HEK293T (cell line): ENCODE measurements at places on chromosomes 3 and 15.

DNA sequence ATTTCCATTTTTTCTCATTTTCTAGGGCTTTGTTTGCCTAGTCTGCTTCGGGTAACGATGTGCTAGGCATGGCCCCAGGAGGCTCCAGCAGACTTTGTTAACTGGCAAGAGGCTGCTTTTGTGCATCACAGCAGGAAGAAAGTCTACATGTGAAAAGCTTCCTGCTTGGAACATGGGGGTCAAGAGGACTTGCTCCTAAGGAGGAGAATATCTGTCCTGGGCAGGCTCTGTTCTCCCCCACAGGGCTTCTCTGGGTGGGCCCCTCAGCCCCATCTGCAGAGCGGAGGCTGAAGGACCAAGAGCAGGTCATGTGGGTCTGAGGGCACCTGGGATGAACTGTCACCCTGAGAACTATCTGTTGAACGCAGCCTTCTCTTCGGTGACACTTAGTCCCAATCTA lies 94.7 kb downstream of the CCNL1 start:
- DNase-seq = no peak

- DNase-seq = no peak
Observed at GRCh38 chr15:62278534-62278933, 113.4 kb upstream of the C2CD4B start.

DNA sequence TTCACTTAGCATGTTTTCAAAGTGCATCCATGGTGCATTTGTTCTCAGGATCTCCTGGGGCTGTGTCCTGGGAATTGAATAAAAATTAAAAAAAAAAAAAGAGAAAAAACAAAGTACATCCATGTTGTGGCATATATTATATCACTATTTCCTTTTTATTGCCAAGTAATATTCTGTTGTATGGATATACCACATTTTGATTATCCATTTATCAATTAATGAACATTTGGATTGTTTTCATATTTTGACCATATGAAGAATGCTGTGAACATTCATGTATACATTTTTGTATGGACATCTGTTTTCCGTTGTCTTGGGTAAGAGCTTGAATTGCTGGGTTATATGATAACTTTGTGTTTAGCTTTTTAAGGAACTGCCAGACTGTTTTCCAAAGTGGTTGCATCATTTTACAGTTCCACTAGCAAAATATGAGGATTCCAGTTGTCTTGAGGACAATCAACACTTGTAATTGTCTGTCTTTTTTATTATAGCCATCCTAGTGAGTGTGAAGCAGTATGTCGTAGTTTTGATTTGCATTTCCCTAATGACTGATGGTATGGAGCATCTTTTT lies 44.5 kb downstream of the CTDSPL2 start:
- DNase-seq = no peak

GRCh38 chr15:90664650-90665287 lies 52.4 kb upstream of the BLM start:
- no peak for DNase-seq

DNA sequence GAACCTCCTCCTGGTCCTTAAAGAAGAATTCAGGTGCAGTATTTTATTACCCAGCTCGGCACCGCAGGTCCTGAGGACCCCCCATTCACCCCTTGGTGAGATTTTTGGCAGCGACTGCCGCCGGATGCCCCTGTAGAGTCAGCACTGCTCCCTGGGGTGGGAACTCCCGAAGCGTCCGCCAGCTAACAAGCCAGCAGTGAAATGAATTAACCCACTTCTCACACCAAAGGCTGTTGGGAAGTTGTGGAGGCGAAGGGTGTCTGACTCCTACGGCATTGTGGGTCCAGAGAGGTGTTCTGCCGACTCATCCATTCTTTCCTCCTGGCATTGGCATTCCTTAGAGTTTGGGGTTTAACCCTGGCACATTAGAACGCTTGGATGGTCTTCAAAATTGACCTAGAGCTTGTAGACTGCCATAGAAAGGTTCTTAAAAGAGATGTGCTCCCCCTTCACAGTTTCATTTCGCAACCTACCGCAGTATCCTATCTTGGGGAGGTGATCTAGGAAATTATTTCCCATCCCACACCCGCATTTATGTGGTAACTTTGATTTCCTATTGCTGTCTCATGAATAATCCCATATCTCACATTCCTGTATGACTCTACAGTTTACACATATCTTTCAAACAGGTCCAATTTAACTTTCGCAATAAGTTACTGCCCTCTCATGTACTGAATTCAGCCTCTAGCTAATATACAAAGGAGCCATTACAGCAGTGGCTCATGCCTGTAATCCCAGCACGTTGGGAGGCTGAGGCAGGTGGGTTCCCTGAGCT lies 879 bp upstream of the EIF5A2 start:
- peak; percentile 5 for DNase-seq

DNA sequence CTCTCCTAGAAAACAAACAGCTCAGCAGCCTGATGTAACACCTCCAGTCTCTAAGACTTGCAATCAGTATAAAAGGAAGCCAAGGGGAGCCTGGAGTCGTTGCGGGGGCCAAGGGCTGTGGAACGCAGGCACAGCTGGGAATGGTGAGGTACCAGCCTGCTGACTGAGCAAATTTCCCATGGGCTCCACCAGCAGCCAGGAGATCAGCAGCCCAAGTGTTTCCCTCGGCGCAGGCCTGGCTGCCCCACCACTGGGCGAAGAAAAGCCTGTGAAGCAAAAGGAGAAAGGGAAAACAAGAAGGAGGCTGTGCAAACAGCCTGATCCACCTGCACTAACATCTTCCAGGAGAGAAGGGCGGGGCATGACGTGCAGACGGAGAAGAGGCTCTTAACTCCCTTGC lies 155.3 kb downstream of the SHQ1 start:
- no peak for DNase-seq

- no peak for DNase-seq
Observed at GRCh38 chr15:99702895-99703602, 30.2 kb downstream of the LYSMD4 start.

GRCh38 chr3:11671648-11672100 lies 28.0 kb upstream of the VGLL4 start:
- no peak for DNase-seq

- DNase-seq = no peak
Observed at GRCh38 chr3:11072631-11073030, 80.1 kb downstream of the SLC6A1 start.

DNA sequence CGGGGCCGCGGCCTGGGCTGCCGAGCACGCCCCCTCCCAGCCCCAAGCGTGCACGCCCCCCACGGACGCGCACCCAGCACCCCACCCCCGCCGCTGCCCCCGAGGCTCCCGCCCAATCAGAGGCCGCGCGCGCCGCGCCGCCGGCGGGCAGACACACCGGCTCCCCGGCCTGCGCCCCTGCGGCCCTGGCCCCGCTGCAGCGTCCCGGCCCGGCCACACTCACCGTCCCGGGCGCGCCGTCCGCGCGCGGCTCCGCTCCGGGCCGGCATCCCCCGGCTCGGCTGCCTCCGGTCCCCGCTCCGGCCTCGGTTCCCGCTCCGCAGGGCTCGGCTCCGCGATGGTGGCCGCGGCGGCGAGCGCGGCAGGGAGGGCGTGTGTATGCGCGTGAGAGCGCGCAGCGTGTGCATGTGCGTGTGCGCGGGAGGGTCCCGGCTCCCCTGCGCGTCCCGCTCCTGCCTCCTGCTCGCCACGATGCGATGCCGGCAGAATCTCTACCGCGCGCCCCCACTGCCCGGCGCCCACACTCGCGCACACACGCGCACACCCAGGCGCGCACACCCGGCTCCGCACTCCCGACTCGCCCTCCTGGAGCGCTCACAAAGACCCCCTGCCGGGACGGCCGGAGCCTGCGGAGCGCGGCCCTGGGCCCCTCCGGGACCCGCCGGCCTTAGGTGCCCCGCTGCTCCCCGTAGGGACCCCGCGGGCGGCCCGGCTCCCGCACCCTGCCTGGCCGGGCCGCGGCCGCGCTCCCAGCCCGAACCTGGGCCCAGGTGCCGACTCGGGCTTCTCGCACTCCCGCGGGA lies 186.5 kb upstream of the LINGO1 start:
- peak; percentile 66 for DNase-seq

DNA sequence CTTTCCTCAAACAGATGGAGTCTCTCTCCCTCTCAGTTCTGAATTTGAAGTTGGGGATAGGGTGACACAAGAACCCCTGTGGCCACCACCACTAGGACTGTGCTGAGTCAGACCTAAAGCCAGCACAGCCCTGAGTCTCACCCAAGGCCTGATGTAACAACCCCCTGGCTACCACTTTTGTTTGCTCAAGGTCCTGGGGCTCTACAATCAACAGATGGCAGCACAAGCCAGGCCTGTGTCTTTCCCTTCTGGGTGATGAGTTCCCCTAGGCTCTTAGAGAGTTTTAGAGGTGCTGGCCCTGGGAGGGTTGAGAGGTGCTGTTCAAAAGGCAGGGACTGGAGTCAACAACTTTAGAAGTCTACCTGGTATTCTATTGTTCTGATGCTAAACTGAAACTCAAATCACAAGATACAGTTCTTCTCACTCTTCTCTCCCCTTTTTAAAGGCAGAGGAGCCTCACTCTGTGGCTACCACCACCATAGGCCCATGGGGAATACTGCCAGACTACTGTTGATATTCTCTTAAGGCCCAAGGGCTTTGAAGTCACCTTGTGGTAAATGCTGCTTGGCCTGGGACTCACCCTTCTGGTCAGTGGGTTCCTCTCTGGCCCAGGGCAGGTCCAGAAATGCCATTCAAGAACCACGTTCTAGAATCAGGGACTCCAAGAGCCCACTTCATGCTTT lies 6.5 kb downstream of the OR5K4 start:
- DNase-seq = no peak

DNA sequence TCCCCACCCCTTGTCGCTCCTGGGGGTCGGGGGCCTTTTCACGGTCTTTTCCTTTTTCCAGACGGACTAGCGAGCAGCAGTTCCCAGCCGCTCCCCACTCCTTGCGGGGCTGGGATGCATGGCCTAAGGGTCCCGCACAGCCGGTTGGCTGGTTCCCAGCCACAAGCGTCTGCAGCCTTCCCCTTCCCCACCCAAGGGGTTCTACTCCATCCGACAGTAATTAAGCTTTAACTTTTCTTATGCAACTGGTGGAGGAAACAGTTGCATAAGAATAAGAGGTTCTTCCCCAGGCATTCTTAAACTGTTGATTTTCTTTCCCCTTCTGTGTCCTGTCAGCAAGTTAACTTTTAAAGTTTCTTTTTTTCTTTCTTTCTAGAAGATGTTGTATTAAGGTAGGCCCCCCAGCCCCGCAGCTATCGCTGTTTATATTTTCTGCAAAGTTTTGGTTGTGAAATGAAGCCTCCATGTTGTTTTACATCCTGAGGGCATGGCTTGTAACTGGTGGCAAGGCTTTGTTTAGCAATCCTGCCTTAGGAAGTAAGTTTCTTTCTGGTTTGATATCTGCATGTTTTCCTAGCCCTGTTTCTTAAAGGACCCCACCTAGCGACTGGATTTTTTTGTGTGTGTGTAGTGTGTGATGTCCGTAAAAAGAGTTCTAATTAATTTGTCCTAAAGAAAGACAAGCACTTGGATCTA lies 207.5 kb downstream of the ZNF385D start:
- no peak for DNase-seq

DNA sequence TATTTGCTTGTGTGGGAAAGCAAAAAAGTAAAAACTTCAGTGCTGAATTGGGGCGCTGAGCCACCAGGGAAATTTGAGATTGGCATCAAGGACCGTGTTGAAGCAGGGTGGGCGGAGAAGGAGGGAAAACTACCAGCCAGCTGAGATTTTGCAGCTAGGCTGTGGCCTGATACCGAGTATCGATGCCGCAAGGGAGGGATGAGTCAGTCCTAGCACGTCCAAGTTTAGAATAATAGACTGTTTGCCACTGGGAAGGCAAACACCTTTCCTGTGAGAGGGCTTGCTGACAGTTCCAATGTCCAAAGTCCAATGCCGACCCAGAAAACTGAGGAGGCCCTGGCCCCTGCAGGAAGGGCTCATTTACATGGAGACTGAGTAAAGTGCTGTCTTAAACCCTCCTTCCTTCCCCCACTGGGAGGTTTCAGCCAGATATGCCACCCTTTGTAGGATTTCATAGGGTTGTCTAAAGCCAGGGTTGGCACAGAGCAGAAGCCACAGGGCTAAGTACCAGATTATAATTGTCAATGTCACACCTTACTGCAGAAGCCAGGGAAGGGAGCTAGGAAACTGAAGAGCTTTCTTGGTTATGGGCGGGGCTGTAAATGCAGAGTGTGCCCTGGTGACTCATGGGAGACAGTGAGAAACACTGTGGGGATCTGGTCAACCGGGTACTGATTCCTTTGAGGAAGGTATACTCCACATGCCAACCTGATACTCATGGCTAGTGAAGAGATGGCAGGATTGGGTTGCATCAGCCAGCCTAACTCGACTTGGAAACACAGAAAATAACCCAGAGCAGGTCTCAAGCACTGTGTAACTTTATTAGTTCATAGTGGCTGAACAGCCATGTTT lies 28.4 kb upstream of the PIK3CB start:
- DNase-seq = peak; percentile 29

DNA sequence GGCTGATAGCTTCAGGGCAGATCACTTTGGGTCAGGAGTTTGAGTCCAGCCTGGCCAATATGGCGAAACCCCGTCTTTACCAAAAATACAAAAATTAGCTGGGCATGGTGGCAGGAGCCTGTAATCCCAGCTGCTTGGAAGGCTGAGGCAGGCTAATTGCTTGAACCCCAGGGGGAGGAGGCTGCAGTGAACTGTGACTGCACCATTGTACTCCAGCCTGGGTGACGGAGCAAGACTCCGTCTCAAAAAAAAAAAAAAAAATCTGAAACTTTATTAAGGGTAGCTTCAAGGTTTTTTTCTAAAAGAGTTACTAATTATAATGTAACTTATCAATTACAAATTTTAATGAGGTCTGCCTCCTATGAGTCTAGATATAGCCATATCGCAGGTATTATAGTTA lies 5.1 kb downstream of the NECTIN3 start:
- no peak for DNase-seq

DNA sequence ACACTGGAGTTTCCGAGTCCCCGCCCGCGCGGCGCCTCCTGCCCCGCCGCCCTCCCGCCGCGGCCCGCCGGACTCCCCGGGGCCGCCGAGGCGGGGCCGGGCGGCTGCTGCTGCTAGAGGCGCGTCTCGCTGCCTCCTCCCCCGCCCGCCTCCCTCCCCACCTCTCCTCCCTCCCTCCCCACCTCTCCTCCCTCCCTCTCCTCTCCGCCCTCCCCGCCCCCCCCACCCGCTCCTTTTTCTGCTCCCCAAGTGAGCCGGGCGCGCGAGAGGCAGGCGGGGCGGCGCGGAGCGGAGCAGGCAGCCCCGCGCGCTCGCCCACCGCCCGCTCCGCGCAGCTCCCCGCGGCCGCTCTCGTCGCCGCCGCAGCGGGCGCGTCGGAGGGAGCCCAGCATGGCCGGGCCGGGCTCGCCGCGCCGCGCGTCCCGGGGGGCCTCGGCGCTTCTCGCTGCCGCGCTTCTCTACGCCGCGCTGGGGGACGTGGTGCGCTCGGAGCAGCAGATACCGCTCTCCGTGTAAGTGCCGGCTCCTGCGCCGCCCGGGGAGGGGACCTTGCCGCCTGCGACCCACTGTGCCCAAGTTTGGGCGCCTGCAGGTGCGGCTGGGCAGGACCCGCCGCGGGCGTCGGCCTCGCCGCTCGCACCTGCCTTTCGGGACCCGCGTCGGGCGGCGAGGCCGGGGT lies at the start of gene CACNA2D3:
Gene CACNA2D3 (plus strand): TSS at position 229 of the 679 bp plus-strand sequence.
- peak; percentile 72 for DNase-seq

DNA sequence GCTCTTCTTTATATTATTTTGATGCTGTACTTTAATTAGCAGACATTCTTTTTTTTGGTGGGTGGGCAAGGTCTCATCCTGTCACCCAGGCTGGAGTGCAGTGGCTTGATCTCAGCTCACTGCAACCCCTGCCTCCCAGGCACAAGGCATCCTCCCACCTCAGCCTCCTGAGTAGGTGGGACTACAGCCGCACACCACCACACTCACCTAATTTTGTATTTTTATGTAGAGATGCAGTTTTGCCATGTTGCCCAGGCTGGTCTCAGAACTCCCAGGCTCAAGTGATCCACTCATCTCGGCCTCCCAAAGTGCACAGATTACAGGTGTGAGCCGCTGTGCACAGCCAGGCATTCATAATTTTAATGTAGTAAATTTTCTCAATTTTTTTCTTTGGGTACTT lies 608.1 kb downstream of the ZNF385D start:
- no peak for DNase-seq
